ENCODE measurements at places on chromosomes 1 and 21. TPM values are rescaled to one million over a fixed set of nuclear protein-coding genes. Genes with fewer than 3 reads are reported as not detected.

DNA sequence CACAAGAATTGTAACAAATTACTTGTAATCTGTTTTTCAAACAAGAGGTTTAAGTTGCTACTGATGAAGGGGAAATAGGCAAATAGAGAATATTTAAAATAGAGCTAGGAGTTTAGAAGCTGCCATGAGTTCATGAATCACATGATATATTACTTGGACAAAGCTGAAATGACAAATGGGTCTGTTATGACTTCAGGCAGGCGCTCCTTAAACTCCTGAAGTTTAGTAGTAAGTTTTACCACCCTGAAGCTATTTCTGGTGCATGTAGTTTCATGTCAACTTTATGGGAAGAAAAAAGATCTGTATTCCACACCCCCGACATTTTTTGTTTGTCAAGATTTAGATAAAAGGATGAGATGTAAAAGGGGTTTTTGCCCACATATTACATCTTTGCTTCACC, 58.5 kb downstream of the PLA2G4A start:
- no peak for DNase-seq

GRCh38 chr1:236287757-236288619, 6.2 kb upstream of the ERO1B start:
- no peak for DNase-seq

DNA sequence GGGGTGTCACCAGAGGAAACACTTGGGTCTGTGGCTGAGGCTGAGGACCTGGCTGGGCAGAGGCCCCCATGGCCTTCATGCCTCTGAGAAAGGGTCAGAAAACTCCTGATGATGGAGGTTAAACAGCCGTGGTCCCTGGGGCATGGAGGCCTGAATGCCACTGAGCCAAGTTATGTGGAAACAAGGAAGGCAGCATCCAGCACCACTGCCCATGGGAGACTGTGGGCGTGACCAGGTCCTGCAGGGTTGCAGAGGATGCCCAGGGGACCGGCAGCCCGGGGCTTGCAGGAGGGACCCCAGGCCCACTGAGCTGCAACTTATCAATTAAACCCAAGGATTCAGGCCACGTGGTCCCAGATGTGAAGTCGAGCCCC, 18.9 kb upstream of the COL6A2 start:
- no peak for DNase-seq

SLC16A4 gene
- 4.1 TPM for total RNA-seq

MYOC gene
- total RNA-seq, result under 0.01 TPM

DNA sequence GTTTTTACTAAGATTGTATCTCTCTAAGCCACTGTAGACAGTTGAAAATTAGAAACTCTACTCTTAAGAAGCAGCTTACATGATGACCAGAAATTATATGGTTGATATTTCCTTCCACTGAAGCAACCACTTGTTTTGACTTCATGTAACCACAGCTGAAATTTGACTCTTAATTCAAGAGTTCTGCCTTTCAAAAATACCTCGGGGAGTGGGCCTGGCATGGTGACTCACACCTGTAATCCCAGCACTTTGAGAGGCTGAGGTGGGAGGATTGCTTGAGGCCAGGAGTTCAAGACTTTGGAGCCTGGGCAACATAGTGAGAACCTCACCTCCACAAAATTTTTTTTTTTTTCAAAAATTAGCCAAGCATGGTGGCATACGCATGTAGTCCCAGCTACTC, 4.3 kb downstream of the AMPD1 start:
- DNase-seq, result no peak

- DNase-seq, result no peak
Observed at GRCh38 chr1:207938016-207938415, 27.1 kb upstream of the CD34 start.

DNA sequence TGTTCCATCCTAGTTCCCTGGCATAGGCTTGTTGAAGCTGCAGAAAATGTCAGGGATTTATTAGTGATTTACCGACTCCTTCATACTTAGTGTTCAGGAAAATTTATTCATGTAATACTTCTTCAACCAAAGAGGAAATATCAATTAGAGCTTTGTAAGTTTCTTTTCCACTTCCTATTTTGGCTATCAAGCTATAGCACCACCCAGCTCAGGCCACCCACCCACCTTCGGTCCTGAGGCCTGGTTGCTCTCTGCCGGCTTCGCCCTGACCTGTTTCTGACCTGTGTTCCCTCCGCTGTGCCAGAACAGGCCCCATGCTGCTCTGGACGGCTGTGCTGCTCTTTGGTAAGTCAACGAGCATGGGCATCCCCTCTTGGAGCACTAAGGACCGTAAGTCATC, at the start of gene FCRL6:
FCRL6 (plus strand) TSS at position 250 of the 400 bp plus-strand sequence; CDS start at position 315, 65 bp downstream.
- DNase-seq, result no peak

DNA sequence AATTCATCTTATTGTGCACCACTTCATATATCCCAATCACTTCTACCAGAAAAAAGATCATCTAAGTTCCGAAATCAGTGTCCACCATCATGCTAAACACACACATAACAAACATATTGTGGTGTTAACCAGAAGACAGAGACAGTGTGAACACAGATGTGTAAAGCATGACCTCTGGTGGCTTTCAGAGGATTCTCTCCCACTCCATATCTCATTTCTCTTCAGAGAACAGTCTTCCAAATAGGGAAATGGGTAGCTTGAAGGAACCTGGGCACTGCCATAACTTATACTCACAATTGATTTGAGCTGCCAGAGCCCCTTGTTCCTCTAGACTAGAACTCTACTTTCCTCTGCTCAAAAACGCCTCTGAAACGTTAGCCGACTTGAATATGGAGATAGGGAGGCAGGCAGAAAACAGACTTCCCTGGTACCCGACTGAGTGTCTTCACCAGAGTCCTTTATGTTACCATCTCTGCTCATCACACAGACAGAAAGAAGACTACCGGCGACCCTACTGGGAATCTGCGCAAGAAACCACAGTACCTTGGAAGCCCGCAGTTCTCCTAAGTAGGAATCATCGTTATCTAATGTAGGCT, 1.8 kb upstream of the ELAPOR1 start:
- no peak for DNase-seq

GCSAML gene
- total RNA-seq, result 0.41 TPM

DNA sequence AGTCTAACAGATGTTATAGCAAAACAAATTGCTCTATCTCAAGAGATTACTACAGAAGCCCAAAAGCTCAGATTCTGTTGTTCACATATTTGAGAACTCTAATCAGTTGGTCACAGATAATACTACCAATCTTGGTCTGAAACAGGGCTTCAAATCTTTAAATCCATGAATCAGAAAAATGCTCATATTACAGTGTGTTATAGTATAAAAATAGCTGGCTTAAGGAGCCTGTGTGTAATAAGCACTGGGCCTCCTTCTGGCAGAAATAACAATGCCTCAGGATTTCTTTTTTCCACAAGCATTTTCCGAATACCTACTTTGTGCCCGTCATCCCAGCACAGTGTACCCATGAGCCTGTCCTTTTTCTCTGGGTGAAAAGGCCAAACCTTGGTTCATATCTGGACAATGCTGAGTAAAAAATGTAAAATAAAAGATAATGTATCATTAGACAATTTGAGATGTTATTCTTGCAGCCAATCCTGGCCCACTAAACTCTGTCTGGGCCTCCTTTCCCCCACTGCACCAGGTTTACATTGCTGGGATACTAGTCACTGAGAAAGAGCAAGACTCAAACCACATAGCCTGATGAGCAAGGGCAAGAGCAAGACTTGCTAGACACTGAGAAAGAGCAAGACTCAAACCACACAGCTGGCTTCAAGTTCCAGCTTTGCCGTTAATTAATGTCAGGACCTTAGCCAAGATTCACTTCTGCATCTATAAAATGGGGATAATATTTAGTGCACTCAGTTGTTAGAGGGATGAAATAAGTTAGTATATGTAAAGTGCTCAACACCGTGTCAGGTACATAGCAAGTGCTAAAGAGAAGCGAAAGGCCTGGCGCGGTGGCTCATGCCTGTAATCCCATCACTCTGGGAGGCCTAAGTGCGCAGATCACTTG, 17.0 kb upstream of the ADAR start:
- no peak for DNase-seq

C1orf210 gene
- not detected for total RNA-seq

FCRL5 gene
- total RNA-seq, result not detected

AK2 gene
- 23.2 TPM for total RNA-seq

- no peak for DNase-seq
Observed at GRCh38 chr1:53678507-53678906, 60.5 kb downstream of the GLIS1 start.

- DNase-seq, result no peak
Observed at GRCh38 chr1:206679738-206680211, 4.9 kb upstream of the MAPKAPK2 start.

GRCh38 chr1:54919367-54920359, 32.7 kb upstream of the DHCR24 start:
- no peak for DNase-seq

DNAJC6 gene
- total RNA-seq, result 120 TPM

CDK11B gene
- 9.0 TPM for total RNA-seq

DNA sequence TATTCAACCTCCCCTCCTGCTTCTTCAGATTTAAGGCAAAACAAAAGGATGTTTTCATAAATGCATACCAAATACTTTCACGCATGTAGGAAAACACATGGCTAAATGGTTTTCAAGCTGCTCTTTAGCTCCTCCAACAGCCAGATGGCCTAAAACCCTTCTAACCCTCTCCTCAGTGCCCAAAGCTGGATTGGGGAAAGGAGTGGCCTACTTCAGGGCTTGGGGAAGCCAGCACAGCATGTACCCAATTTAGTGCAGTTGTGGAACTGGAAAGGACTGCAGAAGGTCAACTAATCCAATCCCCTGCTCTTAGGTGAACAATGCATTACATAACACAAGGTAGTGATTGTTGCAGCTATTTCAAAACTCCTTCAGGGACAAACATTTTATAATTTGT, 9.3 kb downstream of the F5 start:
- DNase-seq, result no peak

PEX14 gene
- total RNA-seq, result 6.1 TPM

DNA sequence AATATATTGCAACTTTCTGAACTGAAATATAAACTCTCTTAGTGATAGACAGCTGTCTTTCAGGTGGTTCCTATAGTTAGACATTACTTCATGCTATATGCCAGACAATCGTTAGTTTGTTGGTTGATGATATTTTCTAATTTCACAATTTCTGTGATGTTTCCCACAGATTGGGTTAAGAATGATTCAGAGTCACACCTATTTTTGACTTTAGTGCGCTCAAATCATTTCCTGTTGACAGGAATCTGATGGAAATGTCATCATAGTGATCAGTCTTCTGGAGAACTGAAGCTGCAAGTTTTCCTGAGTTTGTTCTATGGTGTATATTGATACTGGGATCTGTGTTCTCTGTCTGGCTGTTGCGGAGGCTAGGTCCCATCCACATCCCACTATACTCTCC, 119.7 kb downstream of the C1orf21 start:
- DNase-seq, result no peak

DNA sequence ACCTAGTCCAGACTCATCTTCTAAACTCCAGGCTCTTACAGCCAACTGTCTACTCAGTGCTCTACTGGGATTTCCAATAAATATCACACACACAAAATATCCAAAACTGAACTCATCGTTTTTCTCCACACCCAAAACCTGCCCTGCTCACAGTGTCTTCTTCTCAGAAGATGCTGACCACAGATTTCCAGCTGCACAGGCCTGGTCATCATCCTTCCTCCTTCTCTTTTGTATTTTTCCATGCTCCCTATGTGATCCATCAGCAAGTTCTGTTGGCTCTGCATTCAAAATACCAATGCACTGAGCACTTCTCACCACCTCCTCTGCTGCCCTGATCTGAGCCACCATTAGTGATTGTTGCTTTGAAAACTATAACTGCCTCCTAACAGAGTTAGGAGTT, 159.5 kb upstream of the KAZN start:
- DNase-seq, result no peak

- DNase-seq, result no peak
Observed at GRCh38 chr1:23593556-23594148, 34.4 kb upstream of the ID3 start.

- no peak for DNase-seq
Observed at GRCh38 chr1:225559326-225559725, 93.6 kb downstream of the ENAH start.

GIPC2 gene
- 0.41 TPM for total RNA-seq

DNA sequence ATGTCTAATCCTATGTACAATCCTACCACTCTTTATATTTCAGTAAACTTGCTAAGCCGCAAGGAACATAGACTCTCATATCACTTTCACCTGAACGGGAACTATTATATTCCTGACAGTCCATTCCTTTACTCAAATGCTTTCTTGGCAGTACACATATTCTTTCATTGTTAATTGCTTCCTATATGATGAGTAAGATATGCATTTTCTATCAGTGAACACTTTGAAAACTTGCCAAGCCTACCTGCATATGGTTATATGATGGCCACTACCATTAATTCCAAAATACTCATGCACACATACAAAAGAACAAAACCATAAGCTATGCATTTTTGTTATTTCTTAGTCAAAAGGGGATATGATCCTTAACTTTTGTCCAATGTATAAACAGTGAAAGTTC, 341.5 kb downstream of the VAV3 start:
- no peak for DNase-seq

- DNase-seq, result no peak
Observed at GRCh38 chr1:8589571-8589970, 227.9 kb downstream of the RERE start.

DNA sequence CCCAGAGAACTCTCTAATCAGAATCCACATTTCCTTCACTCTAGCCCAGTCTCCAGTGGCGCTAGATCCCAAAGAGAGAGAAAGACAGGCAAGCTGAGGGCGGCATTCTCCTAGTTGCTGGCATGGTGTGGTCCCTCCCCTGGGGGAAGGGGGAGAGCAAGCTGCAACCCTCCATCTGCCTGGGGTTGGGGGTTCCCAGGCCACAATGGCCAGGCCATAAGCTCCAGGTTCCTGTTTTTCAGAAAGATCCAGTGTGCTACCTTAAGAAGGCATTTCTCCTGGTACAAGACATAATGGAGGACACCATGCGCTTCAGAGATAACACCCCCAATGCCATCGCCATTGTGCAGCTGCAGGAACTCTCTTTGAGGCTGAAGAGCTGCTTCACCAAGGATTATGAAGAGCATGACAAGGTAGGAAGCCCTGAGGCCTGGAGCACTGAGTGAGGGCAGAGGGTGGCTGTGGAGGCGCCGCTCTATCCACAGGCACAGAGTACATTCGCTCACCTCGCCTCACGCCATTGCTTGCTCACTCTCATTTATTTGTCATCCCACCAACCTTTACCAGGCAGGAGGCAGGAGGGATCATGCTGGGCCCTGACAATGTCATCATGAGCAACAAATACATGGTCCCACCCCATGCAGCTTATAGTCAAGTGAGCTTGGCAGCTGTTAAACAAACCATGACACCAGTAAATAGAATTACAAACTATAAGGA, 6.6 kb downstream of the CSF1 start:
- no peak for DNase-seq

DNA sequence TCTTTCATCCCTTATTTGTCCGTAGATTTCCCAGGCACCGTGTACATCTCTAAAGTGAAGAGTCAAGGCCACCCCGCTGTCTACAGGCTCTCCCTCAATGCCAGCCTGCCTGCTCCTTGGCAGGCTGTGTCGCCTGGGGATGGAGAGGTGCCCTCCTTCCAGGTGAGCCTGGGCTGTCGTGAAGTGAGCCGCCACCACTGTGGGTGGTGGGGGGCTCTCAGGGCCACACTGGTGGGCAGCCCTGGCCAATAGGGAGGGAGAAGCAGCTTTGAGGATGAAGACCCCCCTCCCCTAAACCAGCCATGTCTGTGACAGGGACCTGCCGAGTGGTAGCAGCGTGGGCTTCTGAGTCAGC, 46.2 kb downstream of the DISP3 start:
- DNase-seq, result no peak

- DNase-seq, result no peak
Observed at GRCh38 chr1:235908742-235909520, 42.2 kb upstream of the LYST start.
